ENCODE measurements at places on chromosomes 7 and 10.

GRCh38 chr7:98556288-98556687, 60.8 kb upstream of the NPTX2 start:
- no peak for DNase-seq

DNA sequence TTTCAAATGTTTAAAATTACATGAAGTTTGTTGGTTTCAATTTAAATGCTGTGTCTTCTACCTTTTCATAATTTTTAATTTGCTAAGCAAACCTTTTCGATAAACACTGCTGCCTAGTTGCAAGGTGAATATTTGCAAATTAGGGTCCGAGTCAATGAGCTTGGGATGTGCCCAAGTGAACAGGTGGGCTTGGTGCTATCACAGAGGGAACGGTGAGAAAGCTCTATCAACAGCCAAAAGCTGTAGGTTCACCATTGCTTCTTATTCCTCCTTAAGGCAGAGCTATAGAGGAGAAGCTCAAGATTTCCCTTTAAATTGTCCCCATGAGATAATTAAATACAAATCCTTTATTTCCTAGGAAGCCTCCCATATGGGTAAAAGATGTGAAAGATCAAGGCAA, 245.3 kb upstream of the CELF2 start:
- no peak for DNase-seq

- DNase-seq: no peak
Measured at GRCh38 chr10:117610321-117610720, 67.8 kb downstream of the EMX2 start.

DNA sequence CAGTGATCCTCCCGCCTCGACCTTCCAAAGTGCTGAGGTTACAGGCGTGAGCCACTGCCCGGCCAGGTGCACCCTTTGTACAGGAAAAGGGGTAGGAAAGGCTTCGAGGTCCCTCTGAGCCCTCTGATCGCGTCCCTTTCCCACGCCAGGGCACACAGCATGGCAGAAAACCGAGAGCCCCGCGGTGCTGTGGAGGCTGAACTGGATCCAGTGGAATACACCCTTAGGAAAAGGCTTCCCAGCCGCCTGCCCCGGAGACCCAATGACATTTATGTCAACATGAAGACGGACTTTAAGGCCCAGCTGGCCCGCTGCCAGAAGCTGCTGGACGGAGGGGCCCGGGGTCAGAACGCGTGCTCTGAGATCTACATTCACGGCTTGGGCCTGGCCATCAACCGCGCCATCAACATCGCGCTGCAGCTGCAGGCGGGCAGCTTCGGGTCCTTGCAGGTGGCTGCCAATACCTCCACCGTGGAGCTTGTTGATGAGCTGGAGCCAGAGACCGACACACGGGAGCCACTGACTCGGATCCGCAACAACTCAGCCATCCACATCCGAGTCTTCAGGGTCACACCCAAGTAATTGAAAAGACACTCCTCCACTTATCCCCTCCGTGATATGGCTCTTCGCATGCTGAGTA, 871 bp downstream of the POP7 start:
- DNase-seq: no peak

DNA sequence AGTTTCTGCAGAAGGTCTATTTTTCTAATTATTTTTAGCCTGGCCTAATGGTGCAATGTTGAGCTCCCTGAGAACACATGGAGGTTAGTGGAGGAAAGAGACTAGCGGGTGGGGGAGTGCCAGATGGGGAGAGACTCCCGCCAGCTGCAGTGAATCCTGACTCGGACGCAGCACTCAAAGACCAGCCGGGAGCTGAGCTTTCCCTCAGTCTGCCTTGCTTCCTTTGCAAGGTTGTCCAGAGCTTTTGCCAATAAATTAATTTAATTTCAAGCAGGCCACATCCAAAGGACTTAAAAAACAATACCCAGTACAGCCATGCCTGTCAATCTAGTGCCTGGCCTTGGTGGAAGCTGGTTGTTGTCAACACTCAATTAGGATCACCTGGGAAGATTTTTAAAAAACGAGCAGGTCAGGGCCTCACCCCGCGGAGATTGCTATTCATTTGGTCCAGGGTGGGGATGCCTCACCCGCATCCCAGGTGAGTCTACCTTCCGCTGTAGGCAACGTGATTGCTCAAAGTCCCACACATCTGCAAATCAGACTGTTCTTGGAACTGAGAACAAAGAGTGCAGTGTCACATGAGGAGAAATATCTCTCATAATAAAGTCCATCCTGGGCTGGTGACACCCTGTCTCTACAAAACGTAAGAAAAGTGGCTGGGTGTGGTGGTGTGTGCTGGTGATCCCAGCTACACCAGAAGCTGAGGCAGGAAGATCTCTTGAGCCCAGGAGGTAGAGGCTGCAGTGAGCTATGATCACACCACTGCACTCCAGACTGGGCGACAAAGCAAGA, 4.0 kb downstream of the CLRN3 start:
- no peak for DNase-seq

GRCh38 chr7:126881315-126881714, 371.4 kb downstream of the GRM8 start:
- no peak for DNase-seq

GRCh38 chr10:64867501-64867962, 1346.3 kb downstream of the REEP3 start:
- no peak for DNase-seq

GRCh38 chr7:93337052-93337451, 104.9 kb downstream of the VPS50 start:
- no peak for DNase-seq

DNA sequence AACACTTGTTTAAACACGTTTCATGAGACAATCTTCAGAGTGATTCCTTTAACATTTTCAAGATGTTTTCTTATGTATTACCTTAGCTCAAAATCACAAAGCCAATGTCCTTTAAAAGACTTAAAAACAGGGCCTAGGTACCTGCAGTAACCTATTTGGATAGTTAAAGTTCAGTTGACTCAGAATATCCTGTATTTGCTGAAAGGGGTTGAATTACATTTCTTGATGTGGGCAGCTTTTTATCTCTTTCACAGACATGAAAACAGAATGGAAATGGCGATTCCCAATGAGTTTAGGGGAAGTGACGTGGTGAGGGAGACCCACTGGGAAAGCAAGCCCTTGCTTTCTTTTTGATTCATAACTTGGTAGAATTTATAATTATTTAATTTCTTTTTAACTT, 324.4 kb upstream of the AOAH start:
- DNase-seq: no peak

DNA sequence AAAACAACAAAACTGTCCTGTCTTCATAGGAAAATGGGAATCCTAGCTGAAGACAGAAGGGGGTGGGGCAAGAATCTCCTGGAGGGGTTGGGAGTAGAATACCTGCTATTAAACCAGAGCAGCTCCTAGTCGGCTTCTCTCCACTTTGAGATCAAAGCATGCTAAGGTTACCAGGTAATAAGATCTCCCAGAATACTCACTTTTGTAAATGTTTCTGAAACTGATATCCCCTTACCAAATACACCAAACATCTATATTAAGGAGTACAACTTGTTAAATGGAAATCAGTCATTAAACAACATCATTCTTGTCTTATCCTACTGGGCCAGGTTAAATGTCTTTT, 29.5 kb upstream of the DAGLB start:
- no peak for DNase-seq

GRCh38 chr10:56622335-56622973, 261.4 kb upstream of the ZWINT start:
- DNase-seq: no peak

DNA sequence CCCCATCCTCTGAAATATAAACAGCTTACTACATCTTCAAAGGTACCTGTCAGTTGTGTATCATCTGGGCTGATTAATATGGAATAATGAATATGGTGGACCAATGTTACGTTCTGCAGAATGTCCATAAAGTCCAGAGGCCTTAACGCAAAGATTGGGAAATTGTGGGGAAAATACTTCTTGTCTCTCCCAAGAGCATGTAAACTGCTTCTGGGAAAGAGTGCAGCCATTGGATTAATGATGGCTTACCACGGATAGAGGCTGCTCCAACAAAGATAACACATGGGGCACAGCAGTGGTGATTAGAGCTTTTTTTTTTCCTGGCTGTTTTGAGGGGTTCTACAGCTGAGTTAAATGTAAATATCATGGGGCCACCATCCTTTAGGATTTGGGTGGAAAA, 340.4 kb upstream of the AKR1E2 start:
- no peak for DNase-seq

DNA sequence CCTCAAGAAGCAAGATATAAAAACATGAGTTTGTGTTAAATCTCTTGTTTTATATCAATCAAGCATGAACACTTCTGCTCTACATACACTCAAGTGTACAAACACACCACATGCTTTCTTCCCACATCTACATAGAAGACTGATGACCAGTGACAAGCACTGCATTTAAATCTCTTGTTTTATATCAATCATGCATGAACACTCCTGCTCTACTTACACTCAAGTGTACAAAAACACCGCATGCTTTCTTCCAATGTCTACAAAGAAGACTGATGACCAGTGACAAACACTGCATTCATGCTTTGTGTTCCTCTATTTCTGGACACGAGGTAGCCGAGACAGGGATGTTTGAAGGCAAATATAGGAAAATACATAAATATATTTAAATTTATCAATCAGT, 642.0 kb upstream of the PFKP start:
- no peak for DNase-seq

GRCh38 chr10:69385454-69386350, 31.0 kb downstream of the TACR2 start:
- no peak for DNase-seq

GRCh38 chr10:29760138-29760900, 125.5 kb upstream of the SVIL start:
- DNase-seq: no peak

DNA sequence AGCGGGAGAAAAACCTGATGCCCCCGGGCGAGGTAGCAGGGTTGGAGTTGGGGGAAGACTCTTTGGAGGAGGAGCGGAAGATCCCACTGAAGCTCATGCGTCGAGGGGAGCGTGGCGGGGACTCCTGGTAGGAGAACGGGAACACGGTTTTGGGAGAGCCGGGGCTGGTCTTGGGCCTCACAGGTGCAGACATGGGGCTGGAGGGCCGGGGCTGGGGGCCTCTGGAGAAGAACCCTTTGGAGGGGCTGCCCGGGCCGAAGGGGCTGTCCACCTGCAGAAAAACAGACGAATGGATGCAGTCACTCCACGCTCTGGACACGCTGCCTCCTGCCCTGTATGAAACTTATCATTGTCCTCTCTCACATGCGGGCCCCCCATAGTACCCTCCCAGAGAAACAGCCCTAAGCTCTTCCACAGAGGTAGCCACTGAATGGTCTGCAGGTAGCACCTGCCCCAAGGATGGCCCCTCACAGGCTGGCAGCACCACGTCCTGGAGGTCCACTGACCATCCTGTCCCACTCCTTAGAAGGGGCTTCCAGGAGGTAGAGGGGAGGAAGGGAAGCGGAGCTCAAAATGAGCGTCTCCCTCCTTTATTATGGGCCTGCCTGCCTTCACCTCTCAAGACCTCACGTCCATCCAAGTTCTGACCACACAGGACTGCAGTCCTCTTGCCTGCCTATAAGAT, 95.6 kb downstream of the PRKAG2 start:
- no peak for DNase-seq

DNA sequence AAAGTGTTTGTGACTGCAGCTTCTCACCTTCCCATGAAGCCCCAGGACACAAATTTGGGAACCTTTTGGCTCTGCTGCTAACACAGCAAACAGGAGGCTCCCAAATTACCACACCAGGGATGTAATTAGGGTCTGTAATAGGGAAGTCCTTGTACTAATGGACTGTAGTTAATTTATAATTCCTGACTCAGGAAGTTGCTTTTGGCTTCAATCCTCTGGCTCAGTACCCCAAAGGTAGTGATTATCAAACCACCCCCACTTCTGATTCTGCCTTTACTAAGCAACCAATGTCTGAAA, 3.8 kb upstream of the MALSU1 start:
- no peak for DNase-seq

- DNase-seq: no peak
Measured at GRCh38 chr10:112654794-112655193, 207.8 kb downstream of the VTI1A start.

DNA sequence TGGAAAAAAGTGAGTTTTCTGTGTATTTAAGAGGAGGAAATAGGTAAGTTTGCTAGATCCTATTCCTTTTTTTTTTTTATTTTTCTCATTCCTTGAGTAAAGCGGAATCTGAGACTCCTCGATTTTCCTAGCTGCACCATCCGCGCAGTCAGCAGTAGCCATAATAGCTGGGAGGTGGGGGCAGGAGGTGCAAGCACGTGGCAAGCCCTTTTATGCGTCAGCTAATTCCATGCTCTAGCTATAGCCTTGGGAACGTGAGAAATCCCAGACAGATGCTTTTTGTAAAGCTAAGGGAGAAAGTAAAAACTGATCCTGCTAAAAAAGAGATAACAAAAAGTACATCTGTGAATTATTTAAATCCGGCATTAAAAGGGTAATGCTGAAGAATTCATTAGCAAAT, 33.2 kb upstream of the TPK1 start:
- no peak for DNase-seq

DNA sequence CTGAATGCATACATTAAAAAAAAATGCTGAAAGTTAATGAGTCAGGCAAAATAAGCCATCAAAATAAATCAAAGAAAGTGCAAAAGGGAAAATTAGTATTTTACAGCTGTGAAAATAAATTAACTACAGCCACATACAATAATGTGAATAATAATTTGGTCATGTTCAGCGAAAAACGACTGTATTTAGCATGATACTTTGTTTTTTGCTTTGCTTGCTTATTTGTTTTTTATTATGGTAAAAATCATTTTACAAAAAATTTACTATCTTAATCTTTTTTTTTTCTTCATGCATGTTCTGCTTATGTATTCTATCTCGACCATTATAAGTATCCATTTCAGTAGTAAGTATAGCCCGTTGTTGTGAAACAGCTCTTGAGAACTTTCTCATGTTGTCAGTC, 77.1 kb downstream of the RAB18 start:
- DNase-seq: no peak

DNA sequence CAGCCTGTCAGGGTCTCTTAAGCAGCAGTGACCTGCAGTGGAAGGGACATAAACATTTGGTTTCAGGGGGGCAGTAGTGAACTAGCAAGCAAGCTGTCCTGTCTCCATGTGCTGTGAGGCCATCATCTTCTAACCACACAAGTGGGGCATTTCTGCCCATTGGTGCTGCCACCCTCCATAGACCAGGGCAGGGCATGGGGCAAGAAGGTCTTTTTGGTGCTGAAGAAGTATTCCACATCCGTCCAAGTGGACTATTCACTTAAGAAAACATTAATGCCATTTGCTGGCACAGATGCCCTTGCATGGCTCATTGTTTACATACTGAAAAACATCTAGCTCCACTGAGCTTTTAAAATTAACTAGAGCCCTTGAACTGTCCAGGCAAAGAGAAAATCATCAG, 35.8 kb downstream of the ALOX5 start:
- DNase-seq: no peak

Measured in posterior cingulate gyrus (tissue), 11 donors.